ENCODE measurements at places on chromosomes 3 and 15.

DNA sequence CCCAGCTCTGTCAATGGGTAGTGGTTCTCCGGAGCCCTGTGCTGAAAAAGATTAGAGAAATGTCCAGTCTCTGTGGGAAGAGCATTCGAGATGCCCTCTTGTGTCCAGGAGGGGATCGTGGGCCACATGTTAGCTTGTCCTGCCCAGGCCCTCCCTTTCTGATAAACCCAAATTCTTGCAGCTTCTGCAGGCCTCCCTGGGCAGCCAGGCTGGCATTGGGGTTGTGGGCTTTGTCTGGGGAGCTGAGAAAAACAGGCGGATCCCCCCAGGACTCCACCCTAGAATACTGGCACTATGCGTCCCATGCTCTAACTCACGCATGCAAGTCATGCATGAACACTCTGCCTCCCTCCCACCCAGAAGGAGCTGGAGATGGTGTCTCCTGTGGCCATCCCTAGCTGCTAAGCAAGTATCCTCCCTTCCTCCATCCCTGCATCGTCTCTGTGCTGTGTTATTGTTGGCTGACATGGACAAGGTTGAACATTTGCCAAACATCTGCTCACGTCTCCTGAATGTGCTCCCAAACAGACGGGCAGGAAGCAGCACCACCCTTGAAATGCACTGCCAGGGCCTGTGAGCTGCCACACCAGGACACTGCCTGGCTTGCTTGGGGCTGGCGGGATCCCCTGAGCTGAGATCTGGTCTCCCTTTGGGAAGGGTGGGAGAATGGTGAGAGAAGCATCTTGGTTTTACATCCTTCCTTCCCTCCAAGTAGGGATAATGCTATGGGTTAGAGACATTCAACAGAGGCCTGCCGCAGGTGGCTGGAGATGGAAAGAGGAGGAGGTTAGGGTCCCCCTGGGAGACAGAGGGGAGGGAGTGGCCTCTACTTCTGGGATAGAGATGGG is 26.5 kb downstream of the CFAP161 start:
- DNase-seq, result no peak

DNA sequence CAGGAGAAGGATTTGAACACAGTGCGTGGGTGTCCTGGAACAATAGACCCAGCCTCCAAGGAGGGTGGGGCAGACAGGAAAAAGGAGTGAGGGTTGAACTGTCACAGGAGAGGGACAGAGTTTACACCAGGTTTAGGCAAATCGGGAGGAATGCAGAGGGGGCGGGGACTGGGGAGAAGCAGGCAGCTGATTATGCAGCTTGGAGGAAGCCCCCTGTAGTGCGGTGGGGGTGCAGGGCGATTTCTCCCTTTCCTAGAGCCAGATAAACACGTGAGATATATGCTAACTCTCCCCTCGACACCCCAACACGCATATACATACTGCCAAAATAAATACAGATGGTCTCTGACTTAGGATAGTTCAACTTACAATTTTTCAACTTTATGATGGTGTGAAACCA is 108.6 kb upstream of the PRR20G start:
- DNase-seq, result no peak

DNA sequence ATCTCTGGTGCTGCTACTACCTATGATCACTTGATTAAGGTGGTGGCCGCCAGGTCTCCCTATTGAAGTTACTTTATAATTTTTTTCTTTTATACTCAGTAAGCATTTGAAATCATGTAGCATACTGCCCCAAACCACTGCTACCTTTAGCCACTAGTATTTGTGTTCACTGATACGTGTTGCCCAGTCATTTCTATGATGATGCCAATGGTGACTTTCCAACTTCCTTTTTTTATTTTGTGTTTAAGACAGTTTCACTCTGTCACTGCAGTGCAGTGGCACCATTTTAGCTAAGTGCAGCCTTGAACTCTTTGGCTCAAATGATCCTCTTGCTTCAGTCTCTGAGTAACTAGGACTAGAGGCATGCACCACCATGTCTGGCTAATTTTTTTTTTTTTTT is 598.2 kb downstream of the NAALADL2 start:
- DNase-seq, result no peak

DNA sequence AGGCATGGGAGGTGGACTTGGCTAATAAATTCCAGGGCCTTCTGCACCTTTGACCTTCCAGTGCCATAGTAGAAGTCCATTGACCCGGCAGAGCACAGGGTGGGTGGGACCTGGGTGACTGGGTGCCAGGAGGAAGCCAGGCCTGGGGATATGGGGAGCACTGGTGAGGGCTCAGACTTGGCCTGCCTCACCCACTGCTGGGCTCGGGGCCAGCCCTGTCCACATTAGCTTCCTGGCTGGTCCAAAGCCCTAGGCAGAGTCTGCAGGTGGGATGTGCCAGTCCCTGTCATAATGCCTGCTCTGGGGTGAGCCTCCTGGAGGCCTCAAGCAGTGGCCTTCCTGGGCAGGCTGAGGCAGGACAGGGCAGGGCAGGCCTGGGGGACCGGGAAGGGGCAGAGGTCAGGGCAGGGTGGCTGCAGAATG is 38.1 kb upstream of the CHRNB4 start:
- DNase-seq, result no peak

DNA sequence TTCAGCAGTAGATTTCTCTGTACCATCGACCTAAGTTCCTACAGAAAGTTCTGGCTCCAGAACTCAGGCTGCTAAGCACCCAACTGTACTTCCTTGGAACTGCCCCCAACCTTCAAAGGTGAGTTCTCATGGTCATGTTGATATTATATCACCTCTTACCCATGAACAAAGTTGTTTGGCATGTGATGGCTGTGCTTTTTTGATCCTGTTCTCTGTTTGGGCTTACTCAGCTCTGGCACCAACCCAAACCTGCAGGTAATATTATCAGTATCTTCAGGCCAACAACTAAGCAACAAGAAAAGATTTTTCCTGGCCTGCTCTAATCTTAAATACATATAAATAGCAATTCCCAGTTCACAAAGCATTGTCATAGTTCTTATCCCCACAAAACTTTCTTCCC is 318.7 kb upstream of the LMCD1 start:
- no peak for DNase-seq

DNA sequence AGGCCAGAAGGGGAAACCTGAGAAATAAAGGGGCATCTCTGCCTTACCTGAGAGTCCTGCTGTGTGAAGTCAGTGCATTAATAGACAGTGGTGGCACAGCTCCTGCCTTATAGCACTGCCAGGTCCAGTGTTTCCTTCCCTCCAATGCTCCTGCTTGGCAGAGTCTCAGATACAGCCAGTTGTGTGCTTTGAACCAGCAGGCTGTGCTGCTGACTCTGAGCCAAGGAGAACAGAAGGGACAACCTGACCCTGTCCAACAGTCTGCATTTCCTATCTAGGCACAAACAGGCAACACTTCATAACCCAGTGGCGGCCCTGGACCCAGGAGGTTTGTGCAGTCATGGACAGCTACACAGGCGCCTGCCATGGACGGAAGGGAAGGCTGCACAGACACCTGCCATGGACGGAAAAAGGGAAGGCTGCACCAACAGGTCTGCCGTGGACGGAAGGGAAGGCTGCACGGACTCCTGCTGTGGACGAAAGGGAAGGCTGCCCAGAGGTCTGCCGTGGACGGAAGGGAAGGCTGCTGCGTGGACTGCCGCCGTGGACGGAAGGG is 33.9 kb upstream of the PLXNA1 start:
- DNase-seq, result no peak

GRCh38 chr3:42134867-42135464 is 43.8 kb downstream of the TRAK1 start:
- no peak for DNase-seq

DNA sequence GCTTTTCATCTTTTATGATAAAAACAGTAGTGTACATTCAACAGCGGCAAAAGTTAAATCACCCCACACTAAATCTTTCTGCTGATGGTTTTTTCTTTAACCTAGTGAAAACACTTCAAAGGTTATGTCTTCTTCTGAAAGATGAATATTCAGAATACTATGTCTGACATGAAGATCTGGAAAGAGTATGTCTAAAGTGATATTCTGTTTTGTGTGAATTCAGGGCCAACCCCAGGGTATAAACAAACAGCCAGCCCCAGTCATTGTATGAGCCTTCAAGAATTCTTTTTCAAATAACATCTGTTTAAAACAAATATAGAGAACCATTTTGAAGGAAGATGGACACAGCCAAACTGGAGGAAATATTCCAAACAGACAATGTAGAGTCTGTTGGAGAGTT is 581.0 kb upstream of the NAALADL2 start:
- no peak for DNase-seq

GRCh38 chr3:53264718-53265117 is 8.9 kb upstream of the TKT start:
- DNase-seq, result no peak

- DNase-seq, result no peak
Measured at GRCh38 chr3:66392966-66393332, 107.9 kb downstream of the LRIG1 start.

DNA sequence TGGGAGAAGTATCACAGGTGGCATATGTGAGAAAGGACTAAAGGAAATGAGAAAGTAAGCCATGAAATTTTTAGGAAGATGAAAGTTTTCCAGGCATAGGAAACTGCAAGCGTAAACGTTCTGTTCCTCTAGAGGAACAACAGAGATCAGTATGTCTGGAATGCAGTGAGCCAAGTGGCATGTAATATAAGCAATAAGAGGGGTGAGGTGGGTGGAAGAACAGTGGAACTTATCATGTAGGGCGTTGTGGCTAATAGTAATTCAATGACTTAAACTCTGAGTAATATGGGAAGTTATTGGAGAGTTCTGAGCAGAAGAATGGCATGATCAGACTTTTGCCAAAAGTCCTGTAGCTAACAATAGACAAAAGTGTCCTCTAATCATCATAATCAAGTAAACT is 902.9 kb downstream of the EPHA3 start:
- DNase-seq, result no peak

DNA sequence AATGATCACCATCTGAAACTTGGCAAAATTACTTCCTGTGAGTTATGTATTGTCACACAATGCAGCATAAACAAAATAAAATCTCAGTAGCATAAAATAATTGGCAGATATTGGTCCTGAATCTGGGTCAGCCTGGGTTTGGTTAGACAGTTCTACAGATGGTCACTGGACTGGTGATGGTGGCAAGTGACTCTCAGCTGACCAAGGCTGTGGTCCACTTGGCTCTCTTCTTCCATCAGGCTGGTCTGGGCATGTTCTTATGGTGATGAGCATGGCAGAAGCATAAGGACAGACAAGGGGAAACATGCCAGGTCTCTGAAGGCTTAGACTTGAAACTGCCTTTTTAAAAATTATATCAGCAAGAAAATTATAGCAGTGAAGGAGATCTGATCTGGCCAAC is 1205.0 kb upstream of the EPHA6 start:
- DNase-seq, result no peak

DNA sequence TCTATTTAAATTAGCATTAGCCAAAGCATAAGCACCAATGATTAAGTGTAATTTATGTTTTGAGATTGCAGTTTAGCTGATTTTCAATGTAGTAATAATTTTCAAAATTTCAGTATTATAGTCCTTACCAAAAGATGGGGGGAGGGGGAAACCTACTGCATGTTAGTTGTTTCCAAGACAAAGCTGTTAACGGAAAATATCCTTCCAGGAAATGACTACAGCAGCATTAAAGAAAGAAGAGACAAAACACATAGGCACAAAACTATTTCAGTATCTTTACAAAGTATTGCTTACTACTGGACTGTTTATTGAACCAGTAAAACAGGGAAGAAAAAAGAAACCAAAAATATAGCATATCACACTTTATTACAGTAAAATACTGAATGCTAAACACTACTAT is 10.5 kb downstream of the BNIP2 start:
- DNase-seq, result no peak

GRCh38 chr3:127997961-127998360 is 54.3 kb upstream of the SEC61A1 start:
- DNase-seq, result no peak

GRCh38 chr3:72092778-72093177 is 307.8 kb upstream of the PROK2 start:
- DNase-seq, result no peak

DNA sequence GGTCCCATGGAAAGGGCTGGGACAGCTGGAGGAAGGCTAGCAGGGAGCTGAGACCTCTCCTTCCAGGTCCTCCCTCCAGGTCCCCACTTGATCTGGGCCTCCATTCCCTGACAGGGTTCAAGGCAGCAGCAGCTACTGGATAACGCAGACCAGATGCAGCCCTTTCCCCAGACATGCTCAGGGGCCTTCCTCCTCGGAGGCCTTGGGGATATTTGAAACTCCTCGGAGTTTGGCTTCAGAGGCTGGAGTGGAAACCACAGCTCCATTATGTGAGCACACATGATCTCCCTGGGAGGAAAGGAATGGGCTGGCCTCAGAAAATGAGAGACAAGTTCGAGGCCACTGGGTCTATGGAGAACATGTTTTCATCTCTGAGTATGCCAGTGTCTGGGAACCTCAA is 119.3 kb downstream of the SMAD6 start:
- DNase-seq, result no peak

DNA sequence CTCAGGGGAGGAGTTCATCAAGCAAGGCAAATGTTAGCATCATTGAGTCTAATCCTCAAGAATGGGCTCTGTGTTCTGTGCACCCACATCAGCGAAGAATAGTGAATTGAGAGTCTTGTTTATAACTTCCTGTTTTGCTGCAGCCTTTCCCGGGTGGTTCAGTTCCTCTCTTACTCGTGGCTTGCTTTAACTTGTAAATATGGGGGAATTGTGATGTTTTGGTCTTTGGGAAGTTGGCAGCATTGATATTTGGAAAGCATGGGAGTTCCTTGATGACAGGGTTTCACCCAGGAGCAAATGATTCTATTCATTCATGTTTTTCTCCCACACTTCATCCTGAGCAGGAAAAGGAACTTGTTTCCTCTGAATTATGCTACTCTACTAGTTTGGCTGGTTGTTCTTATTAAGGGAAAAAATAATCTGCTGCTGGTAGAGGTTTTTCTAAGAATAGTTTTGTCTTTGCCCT is 40.4 kb downstream of the GPD1L start:
- no peak for DNase-seq

DNA sequence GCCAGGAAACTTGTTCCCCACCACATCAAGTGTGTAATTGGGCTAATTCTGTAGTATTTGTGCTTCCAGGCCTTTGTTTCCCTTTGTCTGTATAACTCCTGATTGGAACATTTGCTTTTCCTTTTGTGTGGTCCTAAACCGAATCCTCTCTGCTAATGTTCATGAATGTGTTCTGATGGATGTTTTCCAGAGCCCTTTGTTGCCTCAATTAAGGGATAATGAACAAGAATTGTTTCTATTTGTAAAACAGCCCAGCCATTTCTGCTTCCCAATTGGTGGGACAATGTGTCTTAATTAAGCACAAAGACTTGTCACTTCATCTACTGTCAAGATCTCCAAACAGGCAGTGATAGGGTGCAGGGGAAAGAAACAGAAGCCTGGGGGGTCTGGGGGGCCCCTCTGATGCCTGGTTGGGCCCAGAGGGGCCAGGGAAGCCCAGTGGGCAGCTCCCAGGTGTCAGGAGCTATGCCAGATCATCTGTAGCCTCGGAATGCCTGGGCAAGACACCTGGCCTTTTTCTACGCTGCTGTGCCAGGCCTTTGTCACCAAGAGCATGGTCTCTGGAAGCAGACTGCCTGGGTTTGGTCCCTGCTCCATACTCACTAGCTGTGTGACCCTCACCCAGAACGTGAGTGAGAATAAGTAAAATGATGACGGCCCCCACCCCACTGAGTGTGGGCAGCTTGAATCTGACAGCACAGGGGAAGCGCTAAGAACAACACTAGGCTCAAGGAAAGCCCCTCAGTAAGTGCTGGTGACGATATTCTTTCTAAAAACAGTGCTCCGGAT is 116.6 kb upstream of the PRR20G start:
- DNase-seq, result no peak

GRCh38 chr3:101962055-101962454 is 112.7 kb downstream of the NFKBIZ start:
- DNase-seq, result no peak
